ENCODE measurements at places on chromosomes 4 and X.

DNA sequence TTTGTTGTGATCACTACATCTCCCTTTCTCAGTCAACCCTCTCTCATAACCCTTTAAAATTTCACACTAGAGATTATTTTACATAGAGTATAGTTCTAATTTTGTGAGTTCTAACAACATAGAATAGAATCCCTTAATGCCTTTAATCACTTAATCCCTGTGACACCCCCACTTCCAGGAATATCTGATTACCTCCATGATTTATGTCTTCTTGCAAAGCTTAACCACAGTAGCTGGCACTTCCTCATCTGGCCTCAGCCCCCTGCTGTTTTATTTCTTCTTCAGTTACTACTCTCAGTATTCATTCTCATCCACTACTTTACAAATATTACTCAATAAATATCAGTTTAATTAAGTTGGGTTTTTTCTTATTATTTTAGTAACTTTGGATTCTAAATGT, 340.9 kb downstream of the CENPC start:
- no peak for DNase-seq

- no peak for DNase-seq
These were observed 345.3 kb upstream of the BMP3 start for GRCh38 chr4:80685214-80685613.

GRCh38 chrX:102491766-102492165, 20.2 kb upstream of the TCP11X2 start:
- no peak for DNase-seq

GRCh38 chr4:76751612-76752343, 146.2 kb downstream of the SOWAHB start:
- no peak for DNase-seq

GRCh38 chrX:37860721-37861120, 13.3 kb upstream of the DYNLT3 start:
- DNase-seq: no peak

- DNase-seq: no peak
These were observed 109.2 kb upstream of the OTUD4 start for GRCh38 chr4:145289403-145290076.

DNA sequence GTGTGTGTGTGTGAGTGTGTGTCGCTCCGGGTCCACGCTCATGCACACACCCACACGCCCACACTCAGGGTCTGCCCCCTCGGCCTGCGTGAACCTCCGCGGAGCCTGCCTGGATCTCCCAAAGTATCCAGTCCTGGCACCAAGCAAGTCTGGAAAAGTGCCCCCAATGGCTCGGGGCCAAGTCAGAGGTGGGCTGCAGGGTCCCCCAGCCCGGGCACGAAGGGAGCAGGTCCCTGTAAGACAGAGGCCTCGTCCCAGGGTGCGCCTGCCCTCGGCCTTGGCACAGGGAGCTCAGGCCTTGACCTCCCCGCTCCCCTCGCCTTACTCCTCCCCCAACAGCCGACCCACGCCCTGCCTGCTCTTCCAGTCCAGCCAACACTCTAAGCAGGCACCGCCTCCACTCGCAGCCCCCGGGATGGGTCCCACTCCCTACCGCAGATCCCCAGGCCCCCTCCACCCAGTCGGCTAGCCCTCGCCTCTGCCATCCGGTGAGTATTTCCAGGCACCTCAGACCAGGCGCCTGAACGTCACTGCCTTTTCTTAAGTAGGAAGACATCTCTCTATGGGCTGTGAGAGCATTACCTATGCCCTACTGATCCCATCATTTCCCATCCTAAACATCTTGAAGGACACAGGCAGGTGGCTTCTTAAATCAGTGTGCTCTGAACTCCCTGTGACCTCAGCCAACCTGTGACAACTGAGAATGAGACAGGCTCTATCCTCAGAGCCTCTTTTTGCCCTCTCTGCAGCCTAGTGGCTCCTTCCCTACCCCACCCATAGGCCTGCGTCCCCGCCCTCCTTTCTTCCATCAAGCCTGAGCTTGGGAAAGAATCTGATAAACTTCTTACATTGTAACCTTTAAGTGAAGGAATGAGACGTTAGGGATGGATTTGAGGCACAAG, 704 bp downstream of the FAM114A1 start:
- DNase-seq: no peak

DNA sequence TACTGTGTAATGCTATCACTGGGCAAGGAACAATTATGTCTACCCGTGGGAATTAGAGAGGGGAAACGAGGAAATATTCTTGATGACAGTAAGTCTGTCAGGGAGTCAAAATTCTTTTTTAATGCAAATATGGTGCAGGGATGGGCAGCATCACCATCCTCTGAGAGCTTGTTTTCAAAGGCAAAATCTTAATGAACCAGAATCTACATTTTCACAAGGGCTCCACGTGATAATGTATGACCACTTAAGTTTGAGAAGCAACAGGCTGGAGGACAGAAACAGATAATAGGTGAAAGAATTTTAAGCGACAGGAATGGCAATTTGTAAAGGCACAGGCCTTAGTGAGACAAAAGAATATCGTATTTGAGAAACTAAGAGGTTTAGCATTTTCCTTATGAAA, 63.4 kb downstream of the CLOCK start:
- no peak for DNase-seq

GRCh38 chr4:183175631-183176232, 76.7 kb downstream of the WWC2 start:
- no peak for DNase-seq

DNA sequence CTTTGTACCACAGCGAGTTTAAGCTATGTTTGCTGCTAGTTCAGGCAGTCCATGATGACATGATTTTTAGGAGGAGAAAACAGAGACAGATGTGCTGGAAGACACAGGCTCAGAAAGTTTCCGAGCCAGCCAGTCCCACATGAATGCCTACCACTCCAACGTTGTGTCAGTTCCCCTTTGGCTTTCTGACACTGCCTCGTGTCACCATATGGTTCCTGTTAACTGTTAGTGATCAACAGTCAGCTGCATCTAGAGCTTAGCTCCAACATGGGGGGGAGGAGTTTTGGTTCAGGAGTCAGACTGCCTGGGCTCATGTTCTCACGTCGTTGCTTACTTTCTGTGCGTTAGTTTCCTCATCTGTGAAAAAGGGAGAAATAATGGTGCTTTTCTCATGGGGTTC, 343.7 kb downstream of the MID1IP1 start:
- DNase-seq: no peak

DNA sequence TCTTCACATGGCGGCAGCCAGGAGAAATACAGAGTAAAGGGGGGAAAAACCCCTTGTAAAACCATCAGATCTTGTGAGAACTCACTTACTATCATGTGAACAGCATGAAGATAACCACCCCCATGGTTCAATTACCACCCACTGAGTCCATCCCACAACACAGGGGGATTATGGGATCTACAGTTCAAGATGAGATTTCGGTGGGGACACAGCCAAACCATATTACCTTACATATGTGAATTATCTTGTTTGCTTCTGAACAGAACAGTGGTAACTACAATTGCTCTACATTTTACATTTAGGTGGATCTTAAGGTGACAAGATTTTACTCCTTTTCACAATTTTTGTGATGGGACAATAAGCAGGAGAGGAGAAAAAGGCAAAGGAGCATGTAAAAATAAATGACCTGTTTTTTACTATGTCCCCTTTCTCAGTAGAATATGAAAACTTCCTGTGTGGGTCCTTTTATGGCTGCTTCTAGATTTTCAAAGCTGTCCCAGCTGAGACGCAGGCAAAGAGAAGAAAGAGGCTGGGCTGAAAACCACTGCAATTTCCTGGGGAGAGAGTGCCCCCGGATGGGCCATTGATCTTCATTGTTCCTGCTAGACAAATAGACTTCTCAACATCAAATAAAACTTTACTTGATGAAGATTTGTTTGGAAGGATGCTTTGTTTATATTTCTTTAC, 45.9 kb upstream of the PGM2 start:
- DNase-seq: peak; percentile 37
